ENCODE measurements at places on chromosomes 6 and 20.

DNA sequence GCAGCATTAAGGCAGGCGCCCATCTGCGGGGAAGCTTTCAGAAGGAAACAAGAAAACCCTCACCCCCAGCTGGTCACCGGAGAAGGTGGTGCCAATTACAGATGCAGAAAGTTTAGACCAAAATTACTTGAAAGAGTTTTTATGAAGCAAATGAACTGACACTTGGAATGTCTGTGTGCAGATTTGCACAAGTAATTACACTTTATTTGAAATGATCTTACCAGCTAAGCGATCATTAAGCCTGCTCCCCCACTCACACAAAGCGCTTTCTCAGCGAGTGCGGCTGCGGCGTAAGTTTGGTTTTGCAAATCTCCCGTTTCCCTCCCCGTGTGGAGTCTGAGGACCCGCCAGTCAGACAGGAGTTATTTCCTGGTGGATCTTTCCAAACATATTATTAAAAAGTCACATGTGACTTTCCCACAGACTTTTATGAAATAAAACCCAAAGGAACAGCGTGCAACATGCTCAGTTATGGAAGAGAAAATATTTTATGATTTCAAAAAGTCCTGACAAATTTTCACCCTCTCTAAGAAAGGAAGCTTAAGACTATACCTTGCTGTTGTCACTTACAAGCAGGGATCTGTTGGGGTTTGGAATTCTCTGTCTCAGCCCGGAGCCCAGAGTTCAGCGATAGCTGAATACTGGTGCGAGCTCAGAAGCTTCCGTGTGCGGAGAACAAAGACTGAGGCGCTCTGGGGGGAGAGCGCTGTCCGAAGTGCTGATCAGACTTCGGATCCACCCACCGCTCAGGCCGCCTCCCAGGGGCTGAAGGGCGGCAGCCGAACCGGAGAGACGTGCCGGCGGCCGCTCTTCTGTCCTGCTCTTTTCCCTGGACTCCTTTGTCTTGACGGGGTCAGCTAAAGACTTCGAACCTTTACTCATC is 2.7 kb upstream of the MYT1 start:
- DNase-seq: peak; percentile 19

DNA sequence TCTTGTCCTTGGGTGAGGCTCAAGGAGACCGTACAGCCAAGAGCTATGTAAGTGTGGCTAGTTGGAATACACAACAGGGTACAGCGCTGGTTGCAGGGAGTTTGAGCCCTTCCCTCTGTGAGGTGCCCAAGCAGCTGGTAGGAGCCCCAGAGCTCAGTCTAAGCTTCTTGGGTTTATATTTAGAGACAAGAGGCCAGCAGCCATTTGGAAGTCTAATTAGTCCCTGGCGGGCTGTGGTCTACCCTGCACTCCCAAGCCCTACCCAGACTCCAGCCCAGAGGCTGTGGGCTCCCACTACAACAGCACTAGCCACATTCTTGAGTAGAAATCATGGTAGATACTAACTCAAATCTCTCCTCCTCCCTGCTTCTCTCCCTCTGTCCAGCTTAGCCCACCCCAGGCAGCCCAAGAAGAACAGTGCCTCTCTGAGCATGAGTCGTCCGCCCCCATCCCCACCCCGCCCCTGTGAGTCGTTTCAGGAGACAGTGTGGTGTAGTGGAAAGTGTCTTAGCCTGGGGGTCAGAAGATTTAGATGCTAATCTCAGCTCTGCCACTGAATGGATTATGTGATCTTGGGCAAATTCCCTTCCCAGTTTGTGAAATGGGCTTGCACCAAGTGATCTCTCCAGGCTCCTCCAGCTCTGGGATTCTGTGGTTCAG is 37.8 kb downstream of the EIF2S2 start:
- DNase-seq: no peak

GRCh38 chr6:31558631-31559500 is 11.5 kb downstream of the NFKBIL1 start:
- DNase-seq: no peak

DNA sequence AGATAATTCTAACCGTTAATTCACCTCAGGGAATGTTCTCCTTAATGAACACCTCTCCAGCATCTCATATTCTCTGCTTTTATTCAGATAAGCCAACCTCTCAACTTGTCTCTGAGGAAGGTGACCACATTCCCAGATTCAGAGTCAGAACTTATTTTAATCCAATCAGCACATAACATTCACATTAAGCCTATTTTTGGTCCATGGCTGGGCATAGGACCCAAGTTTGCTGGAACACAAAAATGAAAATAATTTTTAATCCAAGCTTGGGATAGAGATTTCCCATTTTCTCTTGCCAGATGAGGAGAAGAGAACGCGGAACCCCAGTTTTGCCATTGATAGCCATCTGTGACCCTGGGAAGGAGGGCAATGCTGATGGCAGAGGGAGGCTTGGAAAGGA is 126.5 kb downstream of the FRK start:
- no peak for DNase-seq

DNA sequence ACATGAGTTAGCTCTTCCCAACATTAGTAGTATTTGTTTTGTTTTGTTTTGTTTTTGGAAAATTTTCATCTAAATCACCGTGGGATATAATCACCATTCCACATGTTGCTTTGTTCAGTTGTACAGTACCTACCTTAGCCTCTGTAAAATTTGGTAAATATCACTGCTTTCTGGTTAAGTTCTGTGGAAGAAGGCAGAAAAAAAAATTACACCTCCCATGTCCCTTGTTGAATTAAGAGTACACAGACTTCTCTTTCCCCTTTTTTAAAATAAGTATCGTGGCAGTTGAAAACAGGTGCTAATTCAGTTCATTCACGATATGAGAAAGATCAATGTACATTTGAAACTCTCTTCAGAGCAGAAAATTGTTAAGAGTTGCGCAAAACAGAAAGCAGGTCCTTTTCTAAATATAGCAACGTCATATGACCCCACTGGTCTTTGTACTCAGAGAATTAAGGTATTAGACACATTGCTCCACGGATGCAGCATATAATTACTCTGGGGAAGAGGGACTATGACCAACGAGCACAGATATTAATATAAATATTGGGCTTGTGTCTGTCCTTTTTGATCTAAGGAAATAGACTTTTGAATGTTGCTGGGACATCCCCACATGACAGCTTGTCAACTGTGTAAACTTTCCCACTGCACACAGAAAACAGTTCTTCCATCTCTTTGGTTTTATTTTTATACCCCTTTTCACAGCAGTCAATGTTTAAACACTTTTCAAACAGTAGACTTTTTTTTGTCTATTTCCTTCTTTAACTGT is 58.6 kb upstream of the ZNF217 start:
- no peak for DNase-seq

DNA sequence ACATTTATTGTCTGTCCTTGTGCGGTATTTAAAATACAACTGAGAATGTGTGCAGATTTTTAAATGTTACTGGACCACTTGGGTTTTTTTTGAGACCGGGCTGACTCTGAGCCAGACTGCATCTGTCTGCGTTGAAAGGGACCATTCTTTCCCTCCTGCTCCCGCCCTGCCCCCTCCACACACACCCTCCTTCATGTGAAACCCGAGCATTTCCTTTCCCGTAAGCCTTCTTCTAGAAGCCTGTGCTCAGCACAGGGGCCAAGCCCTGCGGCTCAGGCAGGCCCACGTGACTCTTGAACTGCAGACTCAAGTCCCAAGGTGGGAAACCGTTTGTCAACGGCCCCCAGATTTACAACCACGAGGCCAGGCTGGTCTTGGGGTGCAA is 82.7 kb upstream of the FOXC1 start:
- peak; percentile 55 for DNase-seq

GRCh38 chr6:18393698-18394097 is 6.5 kb downstream of the RNF144B start:
- DNase-seq: no peak

- no peak for DNase-seq
These were observed 196.7 kb upstream of the KCNQ5 start for GRCh38 chr6:72425003-72425681.

DNA sequence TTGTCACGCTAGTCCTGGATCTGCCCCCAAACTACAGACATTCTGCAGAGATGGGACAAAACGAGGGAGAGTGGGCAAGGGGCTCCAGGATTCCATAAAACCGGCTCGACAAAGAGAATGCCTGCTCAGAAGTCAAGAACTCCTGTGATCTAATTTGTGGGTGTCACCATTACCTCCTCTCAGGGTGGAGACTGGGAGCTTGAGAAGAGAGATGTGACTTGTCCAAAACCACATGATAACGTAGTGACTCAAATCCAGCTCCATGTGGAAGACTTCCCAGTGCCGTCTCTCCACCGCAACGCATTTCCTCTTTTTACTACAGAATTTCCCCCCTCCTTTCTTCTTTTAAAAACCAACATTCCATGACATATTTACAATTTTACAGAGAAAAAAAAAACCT is 44.3 kb downstream of the TRERF1 start:
- no peak for DNase-seq

- DNase-seq: no peak
These were observed 160.8 kb downstream of the COL9A1 start for GRCh38 chr6:70142034-70142433.

DNA sequence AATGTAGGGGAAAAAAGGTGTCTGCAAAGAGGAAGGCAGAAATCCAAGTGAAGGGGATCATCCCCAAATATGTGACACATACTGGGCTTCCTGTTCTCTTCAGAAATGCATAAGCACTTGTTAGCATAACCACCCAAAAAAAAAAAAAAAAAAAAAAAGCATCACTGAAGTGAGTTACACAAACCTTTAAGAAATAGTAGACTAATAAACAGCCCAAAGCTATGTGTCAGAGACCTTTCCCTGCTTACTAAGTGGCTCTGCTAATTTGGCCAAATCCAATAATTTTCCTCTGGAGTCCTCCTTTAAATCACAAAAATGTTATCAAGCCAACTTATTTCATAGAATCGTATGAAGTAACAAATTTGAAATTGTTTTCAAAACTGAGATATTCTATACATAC is 7.5 kb upstream of the DST start:
- no peak for DNase-seq

DNA sequence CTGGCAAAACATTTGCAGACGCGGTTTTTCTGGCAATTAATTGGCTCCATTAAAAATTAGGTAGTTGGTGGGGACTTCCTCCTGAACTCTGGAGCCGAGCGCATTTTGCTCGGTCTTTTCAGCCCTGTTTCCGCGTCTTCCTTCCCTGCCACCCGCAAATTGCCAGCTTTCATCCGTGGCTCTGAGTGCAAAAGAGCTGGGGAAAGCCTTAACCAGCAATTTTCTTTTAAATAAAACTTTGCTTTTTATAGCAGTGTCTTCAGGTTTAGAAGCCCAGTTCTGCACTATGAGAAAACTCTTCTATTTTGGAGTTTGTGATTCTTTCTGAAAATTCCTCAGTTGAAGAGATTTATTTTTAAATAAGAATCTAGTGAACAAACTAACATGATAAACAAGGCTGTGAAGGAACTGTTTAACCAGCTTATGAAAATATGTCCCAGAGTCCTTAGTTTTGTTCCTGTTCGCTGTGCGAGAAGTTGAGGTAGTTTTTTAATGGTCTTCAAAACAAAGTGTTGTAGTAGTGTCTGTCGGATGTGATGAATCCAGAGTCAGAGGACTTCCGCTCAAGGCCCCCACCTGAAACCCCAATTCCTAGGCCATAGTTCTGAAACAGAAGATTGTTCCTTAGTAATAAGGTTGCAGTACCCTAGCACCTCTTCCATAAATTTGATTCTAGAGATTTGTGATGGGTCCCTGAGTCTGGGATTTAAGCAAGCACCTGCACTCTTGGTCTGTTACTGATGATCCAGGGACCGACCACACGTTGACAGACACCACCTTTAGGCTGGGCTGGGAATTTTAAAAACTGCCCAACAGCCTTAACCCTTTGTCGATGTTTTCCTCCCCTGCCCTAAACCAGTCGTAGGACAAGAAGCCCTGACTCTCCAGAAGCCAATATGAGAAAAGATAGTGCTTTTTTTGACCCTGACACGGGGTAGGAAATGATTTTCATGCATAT is 950 bp downstream of the KCTD20 start:
- DNase-seq: no peak

DNA sequence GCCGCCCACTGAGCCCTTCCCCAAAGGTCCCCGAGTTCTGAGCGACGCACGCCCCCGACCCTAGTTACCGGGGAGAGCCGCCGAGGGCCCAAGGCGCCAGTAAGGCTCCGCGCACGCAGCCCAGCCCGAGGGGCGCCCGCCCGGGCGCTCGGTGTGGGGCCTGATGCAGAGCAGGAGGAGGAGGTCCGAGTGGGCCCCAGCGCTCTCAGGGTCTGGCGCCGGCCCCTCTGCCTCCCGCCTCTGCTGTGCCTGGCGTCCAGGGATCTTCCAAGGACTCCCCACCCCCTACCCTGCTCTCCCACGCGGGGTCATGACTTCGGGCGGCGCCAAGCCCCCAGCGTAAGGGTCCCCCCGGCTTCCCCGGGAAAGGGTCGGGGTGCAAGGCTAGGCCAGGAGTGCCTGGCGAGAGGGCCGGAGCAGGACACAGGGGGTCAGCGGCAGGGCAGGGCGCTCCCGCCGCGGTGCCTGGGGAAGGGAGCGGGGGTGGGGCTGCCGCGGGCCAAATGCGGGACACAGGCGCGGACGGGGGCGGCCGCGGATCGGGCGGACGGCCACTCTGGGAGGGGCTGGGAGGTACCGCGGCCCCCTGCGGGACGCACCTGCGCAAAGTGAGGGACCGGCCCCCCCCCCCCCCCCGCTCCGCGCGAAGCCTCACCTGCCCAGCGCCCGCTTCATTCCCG is 637 bp downstream of the ABHD12 start:
- no peak for DNase-seq
